ENCODE measurements at places on chromosomes 16 and 17. TPM values are rescaled to one million over a fixed set of nuclear protein-coding genes. Genes with fewer than 3 reads are reported as not detected.

DNA sequence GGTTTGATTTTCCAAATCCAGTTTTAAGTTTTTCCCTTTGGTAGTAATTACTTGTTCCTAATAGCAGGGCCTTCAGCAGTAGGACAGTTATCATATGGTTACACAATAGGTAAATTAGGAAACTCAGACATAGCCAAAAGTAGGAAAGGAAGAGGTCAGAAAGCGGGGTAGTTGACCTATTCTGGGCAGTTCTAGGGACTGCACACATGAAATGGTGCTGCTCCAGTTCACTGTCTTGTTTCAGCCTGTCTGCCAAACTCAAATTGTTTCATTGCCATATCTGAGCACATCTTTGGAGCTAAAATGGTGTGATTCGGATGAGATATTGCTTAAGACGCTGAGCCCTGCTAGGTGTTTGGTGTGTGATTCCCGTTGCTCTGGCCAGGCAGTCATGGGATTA lies 56.7 kb downstream of the TANGO6 start:
- no peak for DNase-seq

- no peak for DNase-seq
Observed at GRCh38 chr16:11423315-11424117, 78.3 kb downstream of the RMI2 start.

GRCh38 chr16:35585411-35585810 lies 2126.0 kb downstream of the TP53TG3F start:
- DNase-seq, result no peak

- no peak for DNase-seq
Observed at GRCh38 chr16:89944773-89945172, 3.8 kb upstream of the DEF8 start.

- DNase-seq, result no peak
Observed at GRCh38 chr17:65117384-65118035, 19.7 kb upstream of the RGS9 start.

DOC2B gene
- total RNA-seq, result not detected

LRRC3C gene
- total RNA-seq, result not detected

All from activated naive CD8-positive, alpha-beta T cell treated with anti-CD3 and anti-CD28 coated beads, Interleukin-2, amount 10 ng/mL, durations not matched to agents 7 days and 5 days (primary cell).